ENCODE measurements at places on chromosomes 6 and 20. TPM values are rescaled to one million over a fixed set of nuclear protein-coding genes. Genes with fewer than 3 reads are reported as not detected.

VSTM2L gene
- 18.5 TPM for total RNA-seq

JPH2 gene
- 6.0 TPM for total RNA-seq

SLC22A1 gene
- total RNA-seq, result 2.0 TPM

NCOA7 gene
- total RNA-seq, result 10.4 TPM

TRIM40 gene
- not detected for total RNA-seq

SEC63 gene
- 17.9 TPM for total RNA-seq

Measured in A549 treated with Hydrocortisone at 1 μM for 4 hours (cell line).